Glutamatergic neuron (in vitro differentiated cells): ENCODE measurements at places on chromosomes 1 and 21. TPM values are rescaled to one million over a fixed set of nuclear protein-coding genes. Genes with fewer than 3 reads are reported as not detected.
A peak's percentile ranks its signal among the peaks of the same experiment; 100 is the strongest.

The HSD3B1 gene
- total RNA-seq, result not detected

The CYP4A22 gene
- total RNA-seq, result 0.17 TPM

The EXTL2 gene
- 27.9 TPM for total RNA-seq

The VSIG8 gene
- not detected for total RNA-seq

- H3K27me3 ChIP-seq, result no peaks in the 10 kb centered on the region
- no peak for DNase-seq
- no peaks in the 10 kb centered on the region for H3K36me3 ChIP-seq
- H3K4me3 ChIP-seq, result no peak overlapping the region
Measured at GRCh38 chr1:194014014-194014413, 827.6 kb upstream of the B3GALT2 start.

The CHRM3 gene
- total RNA-seq, result 1.3 TPM

DNA sequence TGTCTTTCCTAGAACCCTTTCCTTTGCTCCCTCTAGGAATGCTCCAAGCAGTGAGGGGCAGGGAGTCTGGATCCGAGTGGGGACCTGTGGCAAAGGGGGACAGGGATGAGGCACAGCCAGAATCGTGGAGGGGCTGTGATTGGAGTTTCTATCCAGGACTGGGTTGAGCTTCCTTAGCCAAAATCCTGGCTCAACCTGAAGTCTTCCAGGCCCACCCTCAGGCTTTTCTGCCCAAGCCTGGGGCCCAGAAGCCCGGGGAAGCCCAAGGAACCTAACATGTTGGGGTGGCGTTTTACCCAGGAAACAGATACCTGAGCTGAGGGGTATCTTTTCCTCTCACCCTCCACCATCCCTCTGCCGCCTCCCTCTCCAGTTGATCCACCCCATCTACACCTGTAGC lies 5.4 kb downstream of the MYOG start:
- H3K27ac ChIP-seq, result no peak overlapping the region
- H3K4me1 ChIP-seq, result peaks cover 8% of the 10 kb centered on the region
- no peak overlapping the region for H3K4me3 ChIP-seq
- DNase-seq, result no peak
- H3K27me3 ChIP-seq, result peaks cover 9% of the 10 kb centered on the region

GRCh38 chr1:162625679-162626078 lies 6.6 kb upstream of the DDR2 start:
- H3K27ac ChIP-seq, result no peak overlapping the region
- H3K36me3 ChIP-seq, result no peaks in the 10 kb centered on the region
- H3K27me3 ChIP-seq, result peaks cover 2% of the 10 kb centered on the region
- H3K4me3 ChIP-seq, result no peak overlapping the region
- DNase-seq, result no peak

DNA sequence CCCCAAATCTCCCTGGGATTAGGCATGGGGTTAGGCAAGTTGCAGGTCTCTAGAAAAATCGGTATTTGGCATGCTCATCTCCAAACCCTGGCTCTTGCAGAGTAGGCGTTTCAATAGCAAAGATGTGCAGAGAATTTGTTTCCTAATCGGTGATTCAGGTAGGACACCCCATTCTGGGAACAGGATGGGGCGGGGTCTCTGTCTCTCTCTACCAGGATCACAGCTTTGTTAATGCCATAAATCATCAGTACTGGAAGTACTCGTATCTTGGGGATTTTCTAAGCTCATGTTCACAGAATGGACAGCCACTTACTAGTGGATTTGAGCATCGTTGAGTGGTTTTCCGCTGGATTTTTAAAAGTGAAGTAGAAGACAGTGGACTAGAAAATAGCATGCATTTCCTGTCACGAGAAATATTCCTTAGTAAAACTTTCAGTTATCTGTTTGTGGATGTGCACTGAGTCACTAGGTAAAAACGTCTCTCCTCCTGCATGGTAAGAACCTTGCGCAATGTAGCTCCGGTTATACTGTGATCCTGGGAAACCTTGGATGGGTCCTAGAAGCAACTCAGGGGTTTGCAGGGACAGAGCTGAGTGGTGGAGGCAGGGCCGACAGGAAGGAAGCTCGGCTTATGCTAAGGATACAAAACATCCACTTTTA lies 5.1 kb downstream of the TMEM51 start:
- H3K36me3 ChIP-seq, result no peaks in the 10 kb centered on the region
- H3K4me3 ChIP-seq, result no peak overlapping the region

DNA sequence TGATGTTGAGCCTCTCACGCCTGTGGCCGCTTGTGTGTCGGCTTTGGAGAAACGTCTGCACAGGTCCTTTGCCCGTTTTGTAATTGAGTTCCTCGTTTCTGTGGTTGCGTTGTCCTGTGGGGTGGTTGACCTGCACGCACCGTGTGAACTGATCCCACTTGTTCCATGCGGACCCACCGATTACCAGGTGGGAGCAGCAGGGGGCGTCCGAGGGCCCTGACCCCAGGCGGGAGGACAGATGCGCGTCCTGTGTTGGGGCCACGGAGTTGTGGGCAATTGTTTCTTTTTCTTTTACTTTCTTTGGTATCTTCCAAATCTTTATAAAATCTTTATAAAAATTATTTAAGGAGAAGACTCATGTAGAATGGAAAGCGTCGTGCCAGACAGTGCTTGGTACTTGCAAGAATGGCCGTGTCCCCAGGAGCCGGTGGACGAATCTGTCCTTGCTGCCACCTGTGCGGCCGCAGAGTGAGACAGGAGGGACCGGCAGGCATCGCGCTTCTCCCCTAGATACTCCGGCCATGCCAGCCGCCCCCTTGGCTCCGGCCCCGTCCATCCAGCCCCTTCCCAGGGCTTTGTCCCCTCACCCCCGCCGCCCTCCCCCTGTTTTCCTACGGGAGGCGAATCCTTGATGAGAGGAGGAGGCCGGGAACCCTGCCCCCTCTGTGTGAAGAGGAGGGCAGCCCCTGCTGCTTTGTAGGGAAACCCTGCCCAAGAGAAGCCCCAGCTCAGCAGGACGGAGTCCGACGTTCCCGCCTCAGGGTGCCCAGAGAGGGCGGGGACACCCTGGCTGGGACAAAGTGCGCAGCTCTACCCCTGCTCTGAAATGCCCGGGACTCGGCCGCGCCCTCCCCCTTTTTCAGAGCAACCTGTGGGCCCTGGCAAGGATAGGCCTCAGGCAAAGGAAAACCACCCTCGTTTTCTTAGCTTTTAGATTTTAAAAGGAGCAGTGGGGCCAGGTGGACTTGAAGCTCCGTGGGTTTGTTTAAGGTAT lies 41.7 kb downstream of the PRKCZ start:
- no peaks in the 10 kb centered on the region for H3K36me3 ChIP-seq
- peak; percentile 71 for DNase-seq
- peak overlapping the region; percentile 62 for H3K27ac ChIP-seq

DNA sequence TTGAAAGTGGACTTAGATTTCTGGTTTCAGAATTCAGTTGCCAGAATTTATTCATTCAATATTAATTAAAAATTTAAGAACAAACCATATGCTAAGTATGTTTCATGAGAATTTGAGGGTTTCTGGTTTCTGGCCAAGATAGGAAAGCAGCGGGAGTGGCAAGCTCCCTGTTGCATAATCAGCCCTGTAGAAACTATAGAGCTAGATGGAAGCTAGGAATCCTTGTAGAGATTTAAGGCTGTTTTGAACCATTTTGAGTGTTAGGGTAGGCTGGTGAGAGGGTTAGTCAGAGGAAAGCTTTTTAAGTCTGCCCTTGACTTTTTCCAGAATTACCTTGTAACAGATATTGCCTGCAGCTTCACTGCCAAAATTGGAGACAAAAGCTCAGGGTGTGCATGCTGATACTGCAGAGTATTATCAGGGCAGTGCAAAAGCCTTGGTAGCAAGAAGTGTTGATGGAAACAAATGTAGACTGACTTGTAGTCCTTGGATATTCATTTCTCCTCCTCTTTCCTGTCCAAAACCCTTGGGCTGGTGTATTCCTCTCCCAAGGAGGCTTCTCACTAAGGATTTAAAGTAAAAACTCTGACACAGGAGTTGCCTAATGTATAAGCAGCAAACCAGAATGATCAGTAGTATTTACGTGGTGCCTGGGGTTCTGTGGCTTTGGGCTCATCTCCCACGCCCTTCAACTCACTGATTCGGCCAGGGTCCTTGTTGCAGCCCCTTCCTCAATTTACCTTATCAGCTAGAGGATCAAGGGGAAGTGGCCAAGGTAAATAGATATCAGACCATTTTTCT lies 12.6 kb upstream of the GIPC2 start:
- H3K4me1 ChIP-seq, result no peaks in the 10 kb centered on the region
- no peaks in the 10 kb centered on the region for H3K36me3 ChIP-seq

The ITGB2 gene
- 0.91 TPM for total RNA-seq

- H3K4me3 ChIP-seq, result no peak overlapping the region
- DNase-seq, result no peak
- H3K36me3 ChIP-seq, result no peaks in the 10 kb centered on the region
Measured at GRCh38 chr1:87598429-87598828, 269.7 kb downstream of the LMO4 start.

The NRIP1 gene
- 51.5 TPM for total RNA-seq

DNA sequence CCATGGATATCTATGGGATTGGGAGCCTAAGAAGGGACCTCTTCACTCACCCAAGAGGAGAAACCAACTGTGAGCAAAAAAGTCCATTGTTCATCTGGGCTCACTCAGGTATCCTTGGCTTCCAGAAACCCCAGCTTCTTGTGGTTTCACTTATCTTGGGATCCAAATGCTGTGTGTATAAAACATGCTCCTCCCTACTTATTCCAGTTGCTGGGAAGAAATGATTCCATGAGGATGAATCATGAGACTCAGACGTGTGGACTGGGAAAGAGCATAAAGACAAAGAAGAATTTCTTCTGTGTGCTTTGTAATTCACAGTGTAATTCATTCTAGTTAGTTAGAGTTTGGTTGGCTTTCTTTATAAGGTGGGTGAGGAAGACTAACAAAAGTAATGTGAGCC lies 283.7 kb downstream of the ZNF648 start:
- H3K4me3 ChIP-seq, result no peak overlapping the region
- no peaks in the 10 kb centered on the region for H3K36me3 ChIP-seq
- H3K27ac ChIP-seq, result no peak overlapping the region
- peaks cover 6% of the 10 kb centered on the region for H3K4me1 ChIP-seq
- H3K27me3 ChIP-seq, result no peaks in the 10 kb centered on the region

The FCRL5 gene
- not detected for total RNA-seq

GRCh38 chr1:236872075-236872666 lies 77.1 kb downstream of the MTR start:
- H3K27ac ChIP-seq, result no peak overlapping the region
- no peaks in the 10 kb centered on the region for H3K27me3 ChIP-seq
- no peak overlapping the region for H3K4me3 ChIP-seq
- no peaks in the 10 kb centered on the region for H3K4me1 ChIP-seq

DNA sequence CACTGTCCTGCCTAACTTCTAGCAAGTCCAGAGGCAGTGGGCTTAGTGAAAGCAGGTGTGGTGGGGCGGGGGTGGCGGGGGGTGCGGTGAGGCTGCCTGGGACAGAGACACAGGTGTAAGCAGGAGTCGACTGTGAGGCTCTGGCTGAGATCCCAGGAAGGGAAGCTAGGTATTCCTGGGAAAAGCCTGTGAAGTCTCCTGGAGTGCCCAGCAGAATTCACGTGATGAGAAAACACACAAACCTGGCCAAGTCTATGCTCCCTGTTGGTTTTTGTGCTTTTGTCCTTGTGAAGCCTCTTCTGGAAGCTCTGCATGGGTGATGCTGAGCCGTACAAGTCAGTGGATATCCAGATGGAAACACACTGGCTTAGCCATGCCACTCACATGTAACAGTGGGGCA lies 5.3 kb downstream of the GALNT2 start:
- peaks cover 3% of the 10 kb centered on the region for H3K27me3 ChIP-seq
- no peak overlapping the region for H3K27ac ChIP-seq
- H3K36me3 ChIP-seq, result no peaks in the 10 kb centered on the region

DNA sequence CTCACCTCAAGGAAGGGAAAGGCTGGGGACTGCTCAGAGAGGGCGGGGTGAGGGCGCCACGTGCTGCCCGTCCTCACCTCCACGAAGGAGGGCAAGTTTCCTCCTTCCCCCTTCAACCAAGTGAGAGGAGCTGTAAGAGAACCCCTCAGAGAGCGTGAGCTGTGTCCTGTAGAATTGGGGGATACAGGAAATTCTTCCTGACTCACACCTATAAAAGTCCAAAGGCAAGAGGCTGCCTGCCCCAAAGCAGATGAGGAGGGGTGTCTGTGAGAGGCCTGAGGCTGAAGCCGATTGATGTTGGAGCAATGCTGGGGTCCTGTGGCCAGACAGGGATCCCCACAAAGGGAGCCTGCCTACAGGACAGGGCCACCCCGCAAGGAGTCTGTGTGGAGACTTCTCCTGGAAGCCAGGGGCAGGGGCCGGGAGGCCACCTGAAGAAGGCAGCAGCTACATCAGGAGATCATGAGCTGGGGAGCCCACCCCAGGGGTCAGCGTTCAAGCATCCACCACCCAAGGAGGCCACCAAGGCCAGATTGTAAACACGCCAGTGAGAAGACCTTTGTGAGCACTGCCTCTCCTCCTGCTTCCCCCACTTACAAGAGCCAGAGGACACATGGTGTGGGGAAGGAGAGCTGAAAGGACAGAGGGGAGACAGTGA lies 27.7 kb downstream of the S100A6 start:
- no peak overlapping the region for H3K4me3 ChIP-seq
- no peaks in the 10 kb centered on the region for H3K4me1 ChIP-seq
- no peaks in the 10 kb centered on the region for H3K36me3 ChIP-seq
- H3K27ac ChIP-seq, result no peak overlapping the region

DNA sequence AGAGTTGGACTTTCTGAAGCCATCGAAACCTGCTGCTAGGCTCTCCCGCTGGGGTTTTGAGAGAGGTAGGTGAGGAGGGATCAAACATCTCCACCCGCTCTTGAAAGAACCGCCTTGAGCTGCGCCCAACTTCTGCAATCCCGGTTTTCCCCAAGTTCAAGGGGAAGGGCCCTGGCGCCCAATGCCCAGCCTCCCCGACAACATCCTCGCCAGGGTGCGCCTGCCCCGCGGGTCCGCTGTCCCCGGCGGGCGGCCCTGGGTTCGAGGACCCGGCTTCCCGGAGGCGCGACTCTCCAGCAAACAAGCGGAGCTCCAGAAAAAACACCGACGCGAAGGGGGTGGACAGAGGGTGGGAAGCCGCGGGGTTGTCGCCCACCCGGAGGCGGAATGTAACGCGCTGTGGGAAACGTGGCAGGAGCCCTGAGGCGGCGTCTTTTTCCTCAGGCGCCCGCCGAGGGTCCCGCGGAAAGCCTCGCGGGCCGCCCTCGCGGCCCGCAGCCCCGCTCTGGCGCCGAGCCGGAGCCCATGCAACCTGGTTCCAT lies 607 bp downstream of the BTG3 start:
- peak overlapping the region; percentile 95 for H3K4me3 ChIP-seq
- H3K36me3 ChIP-seq, result peaks cover 4% of the 10 kb centered on the region
- peak; percentile 35 for DNase-seq
- peaks cover 4% of the 10 kb centered on the region for H3K4me1 ChIP-seq
- H3K27ac ChIP-seq, result peak overlapping the region; percentile 92

GRCh38 chr1:110524311-110525248 lies 5.6 kb upstream of the KCNA10 start:
- H3K4me1 ChIP-seq, result peaks cover 18% of the 10 kb centered on the region
- H3K4me3 ChIP-seq, result no peak overlapping the region
- no peak overlapping the region for H3K27ac ChIP-seq
- no peaks in the 10 kb centered on the region for H3K36me3 ChIP-seq
